ENCODE measurements at places on chromosomes 13 and 19.

DNA sequence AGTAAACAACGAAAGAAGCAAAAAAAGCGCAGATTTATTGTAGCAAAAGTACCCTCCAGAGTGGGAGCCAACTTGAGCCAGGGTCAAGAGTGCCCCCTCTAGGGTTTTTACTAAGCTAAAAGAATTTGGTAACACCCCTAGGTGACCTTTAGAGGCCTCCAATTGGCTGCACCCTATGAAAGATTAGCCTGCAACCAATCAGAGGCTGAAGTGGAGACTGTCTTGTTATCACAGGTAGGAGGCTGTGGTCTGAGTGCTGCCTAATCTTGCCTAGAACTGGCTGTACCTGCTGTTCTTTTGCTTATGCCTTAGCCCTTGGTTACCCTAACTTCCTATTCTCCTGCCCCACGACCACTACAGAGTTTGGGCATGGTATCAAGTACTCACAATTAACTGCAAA, 38.3 kb downstream of the ANKRD10 start:
- DNase-seq, result no peak

GRCh38 chr13:102073251-102073650, 328.6 kb downstream of the FGF14 start:
- DNase-seq, result no peak

- no peak for DNase-seq
These were observed 40.5 kb upstream of the KCTD15 start for GRCh38 chr19:33756177-33756576.

DNA sequence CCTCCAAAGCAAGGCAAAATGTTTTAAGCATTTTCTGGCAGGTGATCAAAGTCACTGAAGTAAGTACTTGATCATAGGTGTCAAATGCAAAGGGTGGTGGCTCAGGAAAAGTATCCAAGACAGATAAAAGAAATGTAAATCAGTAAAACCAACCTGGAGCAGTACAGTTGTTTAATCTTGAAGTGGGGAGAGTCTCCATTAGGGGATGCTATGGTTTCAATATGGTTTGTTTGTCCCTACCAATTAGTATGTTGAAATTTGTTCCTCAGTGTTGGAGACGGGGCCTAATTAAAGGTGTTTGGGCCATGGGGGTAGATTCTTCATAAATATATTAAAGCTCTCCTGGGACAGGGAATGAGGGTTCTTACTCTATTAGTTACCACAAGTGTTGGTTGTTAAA, 1781.7 kb upstream of the PRR20A start:
- no peak for DNase-seq

DNA sequence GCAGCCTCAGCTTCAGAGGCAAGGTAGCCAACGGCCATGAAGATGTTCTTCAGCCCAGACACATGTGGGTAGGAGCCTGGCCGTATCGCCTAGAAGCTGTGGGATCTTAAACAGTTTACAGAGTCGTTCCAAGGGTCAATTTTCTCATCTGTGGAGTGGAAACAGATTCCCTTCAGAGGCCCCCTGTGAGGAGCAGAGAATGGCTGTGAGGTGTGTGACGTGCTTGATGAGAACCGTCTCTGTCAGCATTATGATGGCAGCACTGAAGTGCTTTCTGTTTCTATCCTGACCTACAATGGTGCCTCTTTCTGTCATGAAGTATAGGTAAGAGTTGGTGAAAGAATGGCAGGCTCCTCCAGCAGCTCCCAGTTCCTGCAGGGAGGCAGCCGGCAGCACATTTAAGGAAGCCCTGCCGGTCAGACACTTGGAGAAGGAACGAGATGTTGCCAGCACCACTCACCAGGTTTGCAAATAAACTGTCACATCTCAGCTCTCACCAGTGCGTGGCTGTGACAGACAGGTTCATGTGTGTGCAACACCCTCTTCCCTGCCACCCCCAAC, 277.3 kb downstream of the FOXO1 start:
- DNase-seq, result no peak
